Stimulated activated CD4-positive, alpha-beta T cell treated with anti-CD3 and anti-CD28 coated beads, Interleukin-1b, Interleukin-23, amount 100 ng/mL, for 1 hour (primary cell): ENCODE measurements at places on chromosomes 5 and 9.

DNA sequence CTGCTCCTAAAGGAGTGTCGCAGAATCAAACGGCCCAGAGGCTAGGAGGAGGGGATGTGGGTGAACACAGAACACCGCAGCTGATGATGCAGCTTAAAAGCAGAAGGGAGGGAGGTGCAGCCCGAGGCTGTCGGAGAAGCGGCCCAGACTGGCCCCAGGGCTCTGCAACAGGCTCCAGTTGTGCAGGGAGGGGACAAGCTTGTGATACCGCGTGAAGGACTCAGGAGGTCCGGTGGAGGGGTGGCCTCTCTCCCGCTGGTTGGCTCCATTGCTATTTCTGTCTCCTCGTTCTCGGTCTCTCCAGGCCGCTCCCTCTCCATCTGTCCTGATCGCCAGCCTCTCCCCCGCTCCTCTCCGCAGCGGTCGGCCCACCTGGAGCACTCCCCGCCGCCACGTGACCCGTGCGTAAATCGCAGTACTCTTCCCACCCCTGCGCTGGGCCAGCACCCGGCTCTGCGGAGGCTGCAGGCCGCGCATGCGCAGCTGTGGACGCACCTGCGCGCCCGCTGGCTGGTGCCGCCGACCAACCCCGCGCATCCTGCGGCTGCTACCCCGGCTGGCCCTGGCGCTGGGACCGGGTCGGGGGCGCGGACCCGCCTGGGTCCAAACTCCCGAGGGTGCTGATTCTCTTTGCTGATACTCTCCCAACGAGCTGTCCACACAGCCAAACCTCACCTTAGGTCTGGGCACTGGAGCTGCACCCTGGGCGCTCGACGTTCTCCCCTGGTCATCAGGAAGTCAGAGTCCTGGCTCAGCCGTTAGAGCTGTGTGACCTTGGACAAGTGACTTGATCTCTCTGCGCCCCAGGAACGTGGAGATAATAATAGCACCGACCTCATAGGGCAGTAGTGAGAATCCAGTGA lies 3.7 kb upstream of the STXBP1 start:
- DNase-seq = peak; percentile 53

GRCh38 chr5:172806897-172807672 lies 27.0 kb upstream of the ERGIC1 start:
- DNase-seq = peak; percentile 41

DNA sequence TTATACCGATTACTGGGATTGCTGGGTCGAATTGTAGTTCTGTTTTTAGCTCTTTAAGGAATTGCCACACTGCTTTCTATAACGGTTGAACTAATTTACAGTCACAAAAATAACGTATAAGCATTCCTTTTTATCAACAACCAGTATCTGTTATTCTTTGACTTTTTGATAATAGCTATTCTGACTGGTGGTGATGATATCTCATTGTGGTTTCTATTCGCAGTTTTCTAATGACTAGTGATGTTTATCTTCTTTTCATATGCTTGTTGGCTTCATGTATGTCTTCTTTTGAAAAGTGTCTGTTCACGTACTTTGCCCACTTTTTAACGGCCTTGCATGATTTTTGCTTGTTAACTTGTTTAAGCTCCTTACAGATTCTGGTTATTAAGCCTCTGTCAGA lies 74.4 kb downstream of the FAM174A start:
- no peak for DNase-seq

GRCh38 chr9:6673326-6674025 lies 27.9 kb upstream of the GLDC start:
- no peak for DNase-seq

GRCh38 chr9:37329576-37329975 lies 92.9 kb upstream of the GRHPR start:
- no peak for DNase-seq

DNA sequence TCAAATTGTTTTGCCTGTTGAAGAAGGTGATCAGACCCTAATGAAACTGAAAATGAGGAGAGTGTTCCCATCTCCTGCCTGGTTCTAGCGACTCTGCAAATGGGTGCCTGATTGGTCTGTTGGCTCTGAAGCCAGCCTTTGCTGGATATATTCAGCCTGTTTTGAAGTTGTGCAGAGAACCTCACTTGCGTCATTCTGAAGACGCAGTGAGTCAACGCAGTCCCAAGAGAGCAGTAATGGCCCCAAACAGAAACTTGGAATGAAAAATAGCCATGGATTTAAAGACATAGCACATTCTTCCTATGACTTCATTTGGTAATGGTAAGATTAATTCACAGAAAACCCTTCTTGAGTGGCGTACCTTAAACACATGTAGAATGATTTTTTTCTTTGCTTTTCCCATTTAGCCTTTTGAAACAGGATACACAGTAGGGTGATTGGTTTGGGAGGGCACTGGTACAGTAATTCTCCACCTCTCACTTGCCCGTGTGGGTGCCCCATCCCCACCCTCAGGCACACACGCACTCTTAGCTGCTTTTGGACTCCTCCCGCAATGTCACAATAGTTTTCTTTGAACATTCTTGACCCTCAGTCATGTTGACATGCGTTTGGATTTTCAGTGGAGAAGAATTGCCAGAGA lies 54.1 kb upstream of the ABL1 start:
- DNase-seq = no peak

GRCh38 chr5:103243665-103244064 lies 14.9 kb upstream of the MACIR start:
- DNase-seq = no peak

DNA sequence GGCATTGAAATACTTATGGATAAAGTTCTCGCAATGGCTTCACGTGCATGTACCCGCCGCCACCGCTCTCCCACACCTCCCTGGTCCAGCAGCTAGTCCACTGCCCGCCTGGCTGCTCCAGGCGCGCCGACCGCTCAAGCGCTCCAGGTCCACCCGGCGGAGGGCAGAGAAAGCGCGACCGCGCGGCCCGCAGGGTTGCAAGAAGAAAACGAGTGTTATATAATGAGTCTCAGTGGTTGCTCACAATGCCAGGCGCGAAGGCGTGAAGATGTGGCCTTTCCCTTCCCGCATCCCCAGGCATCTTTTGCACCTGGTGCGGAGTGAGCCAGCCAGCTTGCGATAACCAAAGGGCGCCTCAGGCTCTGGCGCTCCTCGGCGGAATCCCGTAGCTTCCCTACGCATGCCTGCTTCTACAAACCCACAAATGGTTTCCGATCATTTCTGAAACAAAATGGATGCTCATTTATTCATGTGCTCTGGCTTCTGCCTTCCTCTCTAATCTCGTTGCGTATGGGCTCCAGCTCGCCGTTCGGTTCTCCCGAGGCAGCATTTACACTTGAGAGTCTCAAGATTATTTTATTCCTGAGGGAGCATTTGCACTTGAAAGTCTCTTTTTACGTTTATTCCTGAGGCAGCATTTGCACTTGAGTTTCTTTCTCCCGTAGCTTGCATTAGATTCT lies 25.7 kb downstream of the CDKN2A start:
- DNase-seq = no peak

- DNase-seq = no peak
Observed at GRCh38 chr5:50658246-50658645, 8.2 kb upstream of the PARP8 start.

DNA sequence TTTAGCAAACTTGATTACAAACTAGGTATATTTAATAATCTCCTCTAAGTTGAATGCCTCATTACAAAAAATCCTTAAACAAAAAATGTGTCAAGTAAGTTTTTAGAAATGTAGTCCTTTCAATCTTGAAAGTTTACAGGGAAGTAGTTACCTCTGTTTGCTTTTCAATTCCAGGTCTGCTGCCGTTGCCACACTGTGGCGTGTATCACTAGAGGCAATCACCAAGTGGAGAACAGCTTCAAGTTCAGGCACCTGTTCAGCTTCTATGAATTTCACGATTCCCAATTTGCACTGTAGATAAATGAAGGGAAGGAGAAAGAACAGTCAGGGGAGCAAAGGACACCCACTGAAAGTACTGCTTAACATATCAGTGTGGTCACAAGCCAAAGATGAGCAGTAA lies 51.1 kb downstream of the ECPAS start:
- DNase-seq = no peak

DNA sequence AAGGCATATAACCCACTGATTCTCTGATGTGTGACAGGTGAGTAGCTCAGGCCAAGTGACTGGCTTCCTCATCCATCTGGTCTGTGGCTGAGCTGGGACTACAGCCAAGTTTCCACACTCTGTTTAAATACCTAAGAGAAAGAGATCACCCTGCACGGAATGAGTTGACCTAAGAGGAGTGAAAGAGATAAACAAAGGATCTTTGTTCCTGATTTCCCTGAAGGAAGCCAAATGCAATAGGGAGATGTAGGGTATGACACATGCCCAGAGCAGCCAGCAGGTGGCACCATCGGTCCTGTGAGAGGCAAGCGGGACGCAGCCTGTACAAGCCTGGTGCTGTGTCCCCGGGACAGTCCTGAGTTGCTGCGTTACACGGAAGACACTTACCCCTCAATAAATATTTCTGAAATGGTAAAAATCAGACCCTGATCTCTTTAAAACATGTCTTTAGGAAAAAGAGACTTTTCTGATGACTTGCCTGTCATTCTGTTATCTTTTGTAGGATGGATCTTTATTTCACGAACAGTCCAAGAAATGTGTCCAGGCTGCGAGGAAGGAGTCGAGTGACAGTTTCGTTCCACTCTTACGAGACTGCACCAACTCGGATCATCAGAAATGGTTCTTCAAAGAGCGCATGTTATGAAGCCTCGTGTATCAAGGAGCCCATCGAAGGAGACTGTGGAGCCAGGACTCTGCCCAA lies 41.1 kb downstream of the GALNT12 start:
- DNase-seq = peak; percentile 66

DNA sequence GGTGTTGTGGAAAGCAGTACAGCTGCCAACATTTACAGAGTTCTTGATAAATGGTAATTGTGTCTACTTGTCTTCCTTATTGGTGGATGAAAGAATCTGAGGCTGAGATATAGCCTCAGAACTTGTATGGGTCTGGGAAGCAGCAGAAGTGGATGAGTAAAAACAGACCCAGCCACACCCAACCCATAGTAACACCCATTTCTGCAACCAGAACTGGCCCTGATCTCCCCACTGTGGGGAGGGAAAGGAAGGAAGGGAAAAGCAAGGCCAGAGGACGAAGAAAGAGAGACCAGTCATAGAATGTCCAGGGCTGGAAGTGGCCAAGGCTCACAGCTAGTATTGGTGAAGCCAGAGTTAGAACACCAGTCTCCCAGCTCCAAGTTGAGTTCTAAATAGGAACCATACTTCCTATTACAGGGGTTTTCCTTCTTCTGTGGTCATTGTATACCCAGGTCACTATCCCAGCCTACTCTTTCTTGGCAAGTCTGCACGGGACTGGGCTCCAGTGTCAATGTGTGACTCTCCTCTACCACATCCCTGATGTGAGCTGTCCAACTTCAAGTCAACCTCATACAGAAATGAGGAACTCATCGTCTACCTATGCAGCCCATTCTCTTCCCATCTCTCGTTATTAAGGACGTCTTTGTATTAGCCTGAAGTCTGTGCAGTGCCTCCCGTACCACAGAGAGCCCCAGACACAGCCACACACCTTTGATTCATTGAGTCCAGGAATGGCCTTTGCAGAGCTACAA lies 35.9 kb downstream of the ITK start:
- no peak for DNase-seq

- no peak for DNase-seq
Observed at GRCh38 chr5:139652788-139653241, 4.7 kb downstream of the CXXC5 start.
